ENCODE measurements at places on chromosomes 16 and 17.

GRCh38 chr17:70945386-70945785 lies 776.1 kb downstream of the KCNJ2 start:
- H3K27ac ChIP-seq = no peak overlapping the region
- H3K4me3 ChIP-seq = no peak overlapping the region
- no peaks in the 10 kb centered on the region for H3K27me3 ChIP-seq
- no peaks in the 10 kb centered on the region for H3K4me1 ChIP-seq

GRCh38 chr16:48361540-48362144 lies 23.6 kb downstream of the SIAH1 start:
- no peaks in the 10 kb centered on the region for H3K27me3 ChIP-seq
- H3K36me3 ChIP-seq = peaks cover 29% of the 10 kb centered on the region
- no peak overlapping the region for H3K27ac ChIP-seq
- H3K4me3 ChIP-seq = no peak overlapping the region
- DNase-seq = no peak
- peaks cover 55% of the 10 kb centered on the region for H3K4me1 ChIP-seq

DNA sequence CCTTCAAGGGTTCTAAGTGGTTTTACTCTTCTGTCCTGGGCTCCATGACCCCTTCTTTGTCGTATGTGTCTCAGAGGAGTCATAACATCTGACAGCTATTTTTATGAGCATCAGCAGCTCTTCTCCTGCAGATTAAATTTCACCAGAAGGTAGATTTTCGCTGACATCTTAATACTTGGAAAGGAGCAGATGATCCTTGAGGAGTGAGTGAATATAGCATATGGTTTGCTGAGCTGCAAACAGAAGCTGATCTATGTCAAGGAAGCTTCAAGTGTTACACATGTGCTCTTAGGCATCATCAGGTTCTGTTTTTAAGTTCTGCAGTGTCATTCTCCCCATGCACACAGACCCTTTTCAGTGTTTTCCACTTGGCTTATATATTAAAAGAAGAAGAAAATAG lies 49.2 kb upstream of the MYH2 start:
- no peaks in the 10 kb centered on the region for H3K36me3 ChIP-seq
- H3K27me3 ChIP-seq = peaks cover 10% of the 10 kb centered on the region
- DNase-seq = no peak
- H3K4me1 ChIP-seq = no peaks in the 10 kb centered on the region
- H3K27ac ChIP-seq = no peak overlapping the region

- peak; percentile 85 for DNase-seq
- peak overlapping the region; percentile 83 for H3K27ac ChIP-seq
- H3K4me1 ChIP-seq = peaks cover 58% of the 10 kb centered on the region
Measured at GRCh38 chr17:1487939-1488825, 4.3 kb downstream of the MYO1C start.

- no peak for DNase-seq
- no peaks in the 10 kb centered on the region for H3K4me1 ChIP-seq
- no peaks in the 10 kb centered on the region for H3K36me3 ChIP-seq
- no peak overlapping the region for H3K4me3 ChIP-seq
Measured at GRCh38 chr16:79659344-79659743, 58.8 kb upstream of the MAF start.

DNA sequence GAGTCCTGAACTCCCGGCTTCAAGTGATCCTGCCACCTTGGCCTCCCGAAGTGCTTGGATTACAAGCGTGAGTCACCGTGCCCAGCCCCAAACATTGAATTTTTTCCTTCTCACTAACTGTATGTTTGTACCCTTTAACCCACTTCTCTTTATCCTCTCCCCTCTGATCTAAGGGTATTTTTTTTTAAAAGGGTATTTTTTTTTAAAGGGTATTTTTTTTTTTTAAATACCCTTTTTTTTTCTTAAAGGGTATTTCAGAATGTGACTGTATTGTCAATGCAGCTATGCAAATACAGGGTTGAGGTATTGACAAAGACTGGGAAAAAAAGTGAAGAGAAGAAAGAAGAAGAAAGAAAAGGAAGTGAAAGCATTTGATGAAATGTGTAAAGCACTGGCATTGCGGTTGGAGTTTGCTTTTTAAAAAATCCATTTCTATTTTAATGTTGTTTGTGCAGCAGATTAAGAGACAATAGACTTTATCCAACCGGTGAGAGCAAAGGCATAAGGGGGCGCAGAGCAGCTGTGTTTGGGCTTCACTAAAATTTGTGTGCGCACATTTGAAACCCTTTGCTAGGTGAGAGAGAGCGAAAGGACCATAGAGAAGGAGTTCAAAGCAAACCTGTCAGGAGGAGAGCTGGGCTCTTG lies 42.4 kb downstream of the SYT17 start:
- DNase-seq = no peak
- peaks cover 15% of the 10 kb centered on the region for H3K36me3 ChIP-seq
- H3K4me1 ChIP-seq = peaks cover 74% of the 10 kb centered on the region
- H3K4me3 ChIP-seq = peak overlapping the region; percentile 73

DNA sequence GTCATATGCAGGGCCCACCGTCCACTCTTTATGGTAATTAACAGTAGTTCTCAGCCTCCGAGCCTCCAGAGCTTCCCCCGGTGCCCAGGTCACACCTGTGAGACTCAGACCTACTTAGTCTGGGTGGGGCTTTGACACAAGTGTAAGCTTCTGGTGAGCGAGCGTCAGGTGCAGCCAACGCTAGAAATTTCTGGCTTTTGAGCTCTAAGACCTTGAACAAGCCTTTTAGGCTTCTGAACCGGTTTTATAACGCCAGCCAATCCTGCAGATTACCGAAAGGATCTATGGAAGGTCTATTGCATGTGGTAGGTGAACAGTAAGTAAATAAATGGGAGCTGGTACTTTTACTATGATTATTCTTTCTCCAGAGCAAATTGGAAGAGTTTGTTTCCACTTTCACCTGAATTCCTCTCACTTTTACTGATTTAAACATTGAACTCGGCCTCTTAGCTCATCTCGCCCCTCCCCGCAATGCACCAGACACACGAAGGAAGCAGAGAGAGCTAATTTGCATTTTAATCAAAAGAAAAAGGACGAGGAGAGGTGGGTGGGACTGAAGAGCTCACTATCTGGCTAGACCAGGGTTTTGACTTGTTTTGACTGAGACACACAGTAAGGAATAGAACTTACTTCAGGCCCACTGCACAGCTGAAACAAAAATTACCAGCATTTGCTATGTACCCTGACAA lies 47.1 kb downstream of the ABAT start:
- no peaks in the 10 kb centered on the region for H3K27me3 ChIP-seq
- peaks cover 6% of the 10 kb centered on the region for H3K4me1 ChIP-seq
- no peak for DNase-seq
- H3K27ac ChIP-seq = peak overlapping the region; percentile 4

GRCh38 chr17:81073967-81074839 lies 39.3 kb downstream of the BAIAP2 start:
- H3K4me3 ChIP-seq = no peak overlapping the region
- H3K36me3 ChIP-seq = no peaks in the 10 kb centered on the region
- no peak for DNase-seq
- H3K4me1 ChIP-seq = no peaks in the 10 kb centered on the region
- no peaks in the 10 kb centered on the region for H3K27me3 ChIP-seq

Data from activated B cell treated with CpG ODN at 0.5 μM for 24 hours (primary cell).